ENCODE measurements at places on chromosomes 12 and 14.

- no peak for DNase-seq
These were observed 710 bp upstream of the FOS start for GRCh38 chr14:75277815-75278421.

GRCh38 chr12:50545213-50545612, 40.4 kb downstream of the DIP2B start:
- no peak for DNase-seq

DNA sequence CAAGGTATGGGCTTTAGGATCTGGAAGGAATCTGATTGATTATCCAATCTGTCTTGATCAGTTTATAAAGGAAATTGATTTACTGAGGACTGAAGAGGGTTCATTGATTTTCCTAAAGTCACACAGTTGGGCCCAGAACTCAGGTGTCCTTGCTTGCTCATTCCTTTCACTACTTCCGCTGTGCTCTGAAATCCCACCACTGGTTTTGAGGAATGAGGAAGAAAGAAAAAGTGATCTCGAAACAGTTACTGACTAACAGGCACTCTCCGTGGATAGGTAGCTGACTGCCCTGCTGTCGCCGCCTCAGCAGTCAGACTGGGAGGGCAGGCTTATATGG, at the start of gene FITM1:
TSS of gene FITM1 (plus strand) at position 280 of the 337 bp plus-strand sequence. CDS start 905 bp downstream, outside the sequence.
- DNase-seq: no peak

- DNase-seq: no peak
These were observed 144.3 kb downstream of the CHST11 start for GRCh38 chr12:104600790-104601739.

GRCh38 chr14:22870811-22871223, 723 bp upstream of the LRP10 start:
- no peak for DNase-seq

DNA sequence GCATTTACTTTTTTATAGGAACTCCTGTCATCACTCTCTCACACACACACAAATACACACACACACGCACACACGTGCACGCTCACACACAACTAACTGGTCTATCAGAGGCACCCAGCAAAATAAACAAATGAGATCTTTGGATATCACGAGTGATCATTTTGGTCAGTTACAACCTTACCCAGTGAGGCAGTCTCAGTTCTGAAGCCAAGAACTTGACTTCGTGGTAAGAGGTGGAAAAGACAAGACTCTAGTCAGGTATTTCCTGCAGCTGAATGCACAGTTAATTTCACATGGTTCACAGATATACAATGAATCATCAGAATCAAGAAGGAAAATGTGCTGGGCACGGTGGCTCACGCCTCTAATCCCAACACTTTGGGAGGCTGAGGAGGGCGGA, 39.4 kb downstream of the ATF7 start:
- DNase-seq: no peak
